NCI-H187 (cell line): ENCODE measurements at places on chromosomes 1 and 21.
A peak's percentile ranks its signal among the peaks of the same experiment; 100 is the strongest.

DNA sequence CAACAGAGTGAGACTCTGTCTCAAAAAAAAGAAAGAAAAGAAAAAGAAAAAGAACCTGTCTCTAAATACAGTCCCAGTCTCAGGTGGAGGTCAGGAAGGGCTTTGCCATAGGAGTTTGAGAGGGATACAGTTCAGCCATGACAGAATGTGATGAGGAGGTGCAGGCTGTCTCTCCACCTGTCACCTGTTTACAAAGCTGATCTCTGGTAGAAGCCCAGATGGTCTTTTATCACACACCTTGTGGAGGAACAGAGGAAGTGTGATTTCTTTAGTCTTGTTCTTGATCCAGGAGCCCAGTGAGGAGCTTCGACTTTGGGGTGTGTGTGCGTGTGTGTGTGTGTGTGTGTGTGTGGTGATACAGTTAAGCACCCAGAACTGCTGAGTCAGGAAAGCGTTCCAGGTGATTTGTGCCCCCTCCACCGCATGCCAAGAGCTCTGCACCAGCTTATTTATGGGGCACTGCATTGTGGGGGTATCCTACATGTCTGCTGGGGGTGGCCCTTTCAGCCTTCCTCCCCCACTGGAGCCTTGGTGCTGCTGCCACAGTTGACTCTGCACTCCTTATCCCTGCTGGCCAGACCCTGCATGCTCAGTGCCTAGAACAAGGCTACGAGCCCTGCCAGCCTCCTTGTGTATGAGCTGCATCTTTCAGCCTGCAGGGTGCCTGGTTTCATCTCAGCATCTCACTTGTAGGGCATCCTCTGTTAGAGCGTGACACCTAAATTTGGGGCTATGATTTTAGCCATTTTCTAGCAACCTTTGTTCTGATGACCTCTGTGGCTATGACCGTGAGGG, 19.3 kb downstream of the DOP1B start:
- no peak for DNase-seq

GRCh38 chr1:19477284-19478249, 7.8 kb downstream of the CAPZB start:
- peak; percentile 37 for DNase-seq

GRCh38 chr1:17970757-17971156, 136.8 kb upstream of the IGSF21 start:
- DNase-seq = no peak

DNA sequence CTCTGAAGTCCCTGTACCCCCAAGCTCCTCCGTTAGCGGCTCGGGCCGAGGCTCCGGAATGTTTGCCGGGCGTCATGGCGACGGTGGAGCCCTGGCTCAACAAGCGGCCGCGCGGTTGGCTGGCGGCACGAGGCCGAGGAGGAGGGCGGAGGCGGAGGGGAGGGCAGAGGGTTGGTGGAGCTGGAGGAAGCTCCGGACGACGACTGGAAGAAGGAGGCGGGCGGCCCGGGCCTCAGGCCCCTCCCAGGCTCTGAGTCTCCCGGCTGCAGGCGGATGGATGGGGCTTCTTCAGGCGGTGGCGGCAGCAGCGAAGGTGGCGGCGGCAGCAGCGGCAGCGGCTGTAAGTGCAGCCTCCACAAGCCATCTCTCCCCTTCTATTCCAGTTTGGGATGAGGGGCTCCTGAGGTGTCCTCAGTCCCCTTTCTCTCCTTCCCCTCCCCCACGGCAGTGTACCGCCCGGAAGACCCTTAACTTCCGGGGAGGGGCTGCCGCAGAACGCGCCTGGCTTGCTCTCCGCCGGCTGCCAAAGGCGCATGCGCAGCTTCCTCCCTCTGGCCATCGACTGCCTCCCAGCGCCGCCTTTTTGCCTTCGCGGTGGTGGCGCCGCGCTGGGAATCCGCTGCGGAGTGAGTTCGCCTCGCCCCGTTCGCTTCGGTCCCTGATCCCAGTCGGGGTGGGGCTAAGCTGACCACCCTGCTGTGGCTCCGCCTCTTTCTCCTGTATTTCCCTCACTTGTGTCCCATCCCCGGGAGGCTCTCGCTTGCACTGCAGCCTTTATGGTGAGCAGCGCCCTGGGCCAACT, at the start of the genes DNAI4 and MIER1:
Gene DNAI4 (minus strand): TSS at position 101 of the 802 bp plus-strand sequence. CDS start 25 bp downstream, at position 76.
Gene MIER1 (plus strand): TSS at position 235 of the 802 bp plus-strand sequence. CDS start 39 bp downstream, at position 274.
- peak; percentile 98 for DNase-seq

- no peak for DNase-seq
These were observed 8.4 kb downstream of the KCNJ10 start for GRCh38 chr1:160061369-160062229.

DNA sequence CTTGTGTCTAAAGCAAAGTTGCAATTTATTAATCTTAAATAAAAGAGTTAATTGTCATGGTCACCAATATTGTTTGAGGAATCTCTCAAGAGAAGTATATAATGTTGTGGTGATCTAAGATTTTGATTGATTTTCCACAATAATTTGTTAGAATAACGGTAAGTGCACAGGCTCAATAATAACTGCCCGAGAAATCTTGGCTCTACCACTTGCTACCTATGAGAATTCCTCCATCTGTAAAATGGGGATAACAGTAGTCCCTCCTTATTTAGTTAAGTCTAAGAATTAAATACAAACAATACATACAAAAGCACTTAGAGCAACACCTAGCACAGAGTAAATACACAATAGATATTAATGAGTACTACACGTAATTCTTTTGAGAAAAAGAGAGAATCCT, 18.8 kb downstream of the SCAF4 start:
- no peak for DNase-seq

DNA sequence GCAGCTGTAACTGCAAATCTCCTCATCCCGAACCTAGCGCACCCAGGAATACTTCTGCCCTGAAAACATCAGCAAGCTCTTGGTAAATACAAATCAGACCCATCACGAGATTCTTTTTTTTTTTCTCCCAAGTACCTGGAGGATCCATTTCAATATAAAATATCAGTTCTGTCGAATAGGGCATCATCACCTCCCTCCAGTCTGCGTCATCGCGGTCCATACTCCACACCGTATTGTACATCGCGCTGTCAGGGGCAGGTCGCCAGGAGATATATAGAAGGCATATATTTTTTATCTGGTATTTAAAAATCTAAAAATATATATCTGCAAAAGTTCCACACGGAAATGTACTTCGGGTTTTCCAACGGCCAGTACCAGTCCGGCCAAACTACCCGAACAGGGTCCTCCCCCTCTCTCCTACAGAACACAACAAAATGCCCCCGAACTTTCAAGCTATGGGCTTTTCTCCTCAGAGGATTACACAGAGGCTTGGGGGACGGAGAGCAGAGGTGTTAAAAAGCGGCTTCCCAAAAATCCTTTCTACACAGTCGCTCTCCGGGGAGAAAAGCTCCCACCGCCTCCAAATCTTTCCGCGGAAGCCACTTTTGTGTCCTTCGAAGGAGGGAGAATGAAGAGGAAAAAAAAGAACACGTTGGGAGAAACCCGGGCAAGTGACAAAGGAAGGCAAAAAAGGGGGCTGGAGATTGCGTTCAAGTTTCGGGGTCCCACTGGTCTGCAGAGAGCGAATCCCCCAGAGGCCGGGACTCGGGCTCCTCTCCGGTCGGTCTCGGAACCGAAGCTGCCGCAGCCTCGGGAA, 509 bp downstream of the PIK3R3 start:
- DNase-seq = peak; percentile 14

GRCh38 chr21:37945036-37945435, 28.8 kb upstream of the KCNJ6 start:
- DNase-seq = no peak

DNA sequence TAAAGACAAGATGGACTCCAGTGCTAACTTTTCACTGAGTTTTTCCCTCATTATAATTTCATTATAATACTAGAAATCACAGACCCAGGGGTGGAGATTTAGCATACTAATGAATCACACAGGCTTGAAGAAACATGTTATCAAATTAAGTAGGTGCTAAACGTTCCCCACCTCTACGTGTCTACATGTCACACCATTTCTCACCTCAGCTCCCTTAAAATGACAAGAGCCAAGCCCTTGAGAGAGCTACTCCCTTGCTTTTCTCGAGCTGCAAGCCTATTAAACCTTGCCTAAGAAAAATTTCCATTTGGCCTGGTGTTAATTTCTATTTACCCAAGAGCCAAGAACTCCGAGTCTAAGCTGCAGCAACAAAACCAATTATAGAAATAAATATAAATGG, 396.3 kb upstream of the NEGR1 start:
- no peak for DNase-seq

GRCh38 chr1:165842671-165843129, 15.3 kb downstream of the UCK2 start:
- peak; percentile 62 for DNase-seq

GRCh38 chr1:225454733-225455132, 26.9 kb upstream of the LBR start:
- DNase-seq = no peak

DNA sequence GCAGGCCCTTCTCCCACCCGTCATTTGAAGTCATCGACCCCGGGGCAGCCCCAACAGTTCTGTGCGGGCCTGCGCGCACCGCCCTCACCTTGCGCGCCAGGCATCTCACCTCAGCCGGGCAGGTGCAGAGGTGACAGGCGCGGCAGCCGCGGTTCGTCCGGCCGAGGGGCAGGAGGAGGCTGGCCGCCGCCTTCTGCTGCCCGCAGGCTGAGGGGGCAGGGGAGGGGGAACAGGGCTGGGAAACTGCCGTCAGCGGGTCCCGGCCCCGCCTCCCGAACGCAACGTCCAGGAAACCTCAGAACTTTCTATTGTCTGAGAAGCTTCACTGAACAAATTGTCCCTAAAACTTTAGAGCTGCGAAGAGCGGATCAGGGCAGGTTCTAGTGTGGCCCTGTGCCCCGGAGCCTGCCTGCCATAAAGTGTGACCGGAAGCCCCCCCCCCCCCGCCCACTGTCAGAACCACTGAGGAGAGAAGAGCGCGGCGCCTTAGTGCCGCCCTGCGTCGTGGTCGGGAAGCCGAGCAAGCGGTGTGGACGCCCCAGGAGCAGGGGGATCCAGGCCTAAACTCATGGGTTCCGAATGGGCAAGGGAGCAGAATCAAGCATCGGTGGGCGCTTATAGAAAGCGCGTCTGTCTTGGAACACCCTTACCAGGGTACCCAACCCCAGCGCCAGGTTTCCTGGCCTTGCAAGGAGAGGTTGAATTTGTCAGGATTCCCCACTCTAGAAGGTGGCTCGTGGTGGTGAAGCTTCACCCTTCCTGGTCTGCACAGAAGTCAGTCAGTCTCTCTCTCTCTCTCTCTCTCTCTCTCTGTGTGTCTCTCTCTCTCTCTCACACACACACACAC, 13.3 kb upstream of the TBX15 start:
- no peak for DNase-seq

DNA sequence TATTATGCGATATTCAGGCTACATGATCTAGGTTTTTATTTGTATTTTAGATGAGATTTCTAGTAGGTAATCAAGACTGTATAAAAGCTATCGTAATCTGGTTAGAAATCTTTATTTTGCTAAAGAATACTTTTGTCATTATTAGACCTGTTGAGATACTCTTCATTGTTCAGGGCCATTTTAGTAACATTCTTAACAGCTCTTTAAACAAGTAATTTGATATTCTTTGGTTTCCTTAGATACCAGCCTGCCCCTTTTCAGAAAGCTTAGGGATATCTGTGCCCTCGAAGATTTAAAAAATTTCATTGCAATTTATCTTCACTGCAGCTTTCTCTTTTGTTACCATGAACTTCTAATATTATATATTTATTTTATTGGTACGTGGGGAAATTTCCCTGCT, 18.9 kb downstream of the ADGRL2 start:
- DNase-seq = no peak

- no peak for DNase-seq
These were observed 15.6 kb upstream of the GRHL3 start for GRCh38 chr1:24303600-24303999.

GRCh38 chr1:87753366-87753765, 424.7 kb downstream of the LMO4 start:
- DNase-seq = no peak

DNA sequence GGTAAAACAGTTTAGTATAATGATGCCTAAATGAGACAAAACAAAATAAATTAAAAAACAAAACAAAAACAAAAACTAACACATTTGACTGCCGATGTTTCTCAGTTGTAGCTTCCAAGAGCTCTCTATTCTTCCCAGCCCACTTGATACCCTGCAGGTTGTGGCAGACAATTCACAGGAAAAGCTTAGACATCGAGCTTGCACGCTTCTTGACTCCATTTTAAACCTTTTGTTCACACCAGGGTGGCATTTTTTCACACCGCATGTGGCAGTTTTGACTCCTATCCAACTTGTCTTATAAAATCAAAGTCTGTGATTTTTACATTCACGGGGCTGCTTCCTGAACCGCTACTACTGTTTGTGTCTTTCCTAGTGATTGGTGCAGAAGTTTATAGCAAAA, 575.9 kb downstream of the USP25 start:
- DNase-seq = no peak
